Mammary epithelial cell (primary cell): ENCODE measurements at places on chromosomes 16 and 17. TPM values are rescaled to one million over a fixed set of nuclear protein-coding genes. Genes with fewer than 3 reads are reported as not detected.

Gene RPS15A
- 1,012 and 1,206 TPM in 2 replicates for total RNA-seq

Gene CD300LF
- not detected for total RNA-seq

Gene RPH3AL
- total RNA-seq = 1.4 and 2.9 TPM in 2 replicates

Gene WSB1
- total RNA-seq = 119 and 156 TPM in 2 replicates

Gene ELMO3
- 20.3 and 29.0 TPM in 2 replicates for total RNA-seq

Gene SP6
- 12.7 and 15.1 TPM in 2 replicates for total RNA-seq

Gene KRTAP4-1
- not detected for total RNA-seq

Gene CES5A
- total RNA-seq = not detected

Gene GPR142
- total RNA-seq = not detected

Gene TSNAXIP1
- 0.33 TPM for total RNA-seq

Gene OSGIN1
- 3.3 TPM for total RNA-seq

Gene KCNH6
- total RNA-seq = not detected

Gene ALDH3A1
- 21.8 TPM for total RNA-seq

Gene SLC6A2
- total RNA-seq = 0.13 and 0.16 TPM in 2 replicates

Gene KRTAP4-11
- total RNA-seq = not detected
